ENCODE measurements at places on chromosomes 11 and 22.

DNA sequence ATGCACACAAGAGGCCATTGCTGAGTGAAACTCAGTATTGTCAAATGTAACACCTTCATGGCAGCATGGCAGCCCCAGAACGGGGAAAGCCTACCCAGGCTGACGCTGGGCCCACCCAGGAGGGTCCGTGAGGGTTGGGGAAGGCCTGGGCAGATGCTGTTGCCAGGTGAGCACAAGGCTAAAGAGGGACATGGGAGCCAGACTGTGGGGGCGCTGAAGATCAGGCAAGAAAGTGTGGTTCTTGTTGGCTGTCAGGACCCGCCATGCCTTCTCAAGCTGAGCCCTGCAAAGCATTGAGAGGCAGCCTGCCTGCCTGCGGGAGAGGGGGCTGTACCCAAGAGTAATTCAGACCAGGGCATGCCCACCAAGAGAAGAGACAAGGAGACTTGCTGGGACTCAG lies 85.0 kb upstream of the PITPNB start:
- no peak for DNase-seq

GRCh38 chr11:105333153-105333552 lies 193.6 kb upstream of the CARD18 start:
- DNase-seq, result no peak

GRCh38 chr11:67519726-67520125 lies 3.5 kb downstream of the CABP2 start:
- no peak for DNase-seq

GRCh38 chr11:131658952-131659351 lies 288.5 kb downstream of the NTM start:
- no peak for DNase-seq

DNA sequence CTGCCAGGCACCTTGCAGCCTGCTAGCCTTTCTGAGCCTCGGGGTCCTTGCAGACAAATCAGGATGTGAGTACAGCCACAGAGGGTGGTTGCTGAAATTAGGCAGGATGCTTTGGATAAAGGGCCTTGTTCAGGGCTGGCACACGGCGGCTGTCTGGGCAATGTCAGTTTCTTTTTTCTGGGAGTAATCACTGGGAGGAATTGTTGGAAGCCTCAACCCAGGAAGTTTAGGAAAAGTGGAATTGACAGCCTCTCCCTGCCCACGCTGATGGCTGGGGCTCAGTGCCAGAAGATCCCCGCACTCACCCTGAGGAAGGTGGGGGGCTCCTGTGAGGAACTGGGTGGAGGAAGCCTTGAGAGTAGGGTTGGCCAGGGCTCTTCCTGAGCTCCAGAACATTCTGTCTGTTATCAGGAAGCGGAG lies 37.4 kb downstream of the CD82 start:
- DNase-seq, result no peak

DNA sequence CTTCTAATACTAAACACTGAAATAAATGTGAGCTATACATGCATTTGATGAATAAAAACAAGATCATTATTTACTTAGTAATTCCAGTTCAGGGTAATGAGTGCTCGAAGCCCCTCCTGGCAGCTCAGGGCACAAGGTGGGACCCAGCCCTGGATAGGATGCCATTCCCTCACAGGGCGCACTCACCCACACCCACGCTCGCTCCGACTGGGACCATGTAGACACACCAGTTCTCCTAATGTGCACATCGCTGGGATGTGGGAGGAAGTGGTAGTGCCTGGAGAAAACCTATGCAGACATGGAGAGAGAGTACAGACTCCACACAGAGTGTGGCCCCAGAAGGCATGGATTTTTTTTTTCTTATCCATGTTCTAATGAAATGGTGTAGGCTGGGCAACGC lies 44.5 kb upstream of the RASSF10 start:
- DNase-seq, result no peak

GRCh38 chr11:135019899-135020298 lies 607.9 kb upstream of the B3GAT1 start:
- no peak for DNase-seq

GRCh38 chr11:76655501-76656049 lies 15.0 kb downstream of the LRRC32 start:
- DNase-seq, result no peak

DNA sequence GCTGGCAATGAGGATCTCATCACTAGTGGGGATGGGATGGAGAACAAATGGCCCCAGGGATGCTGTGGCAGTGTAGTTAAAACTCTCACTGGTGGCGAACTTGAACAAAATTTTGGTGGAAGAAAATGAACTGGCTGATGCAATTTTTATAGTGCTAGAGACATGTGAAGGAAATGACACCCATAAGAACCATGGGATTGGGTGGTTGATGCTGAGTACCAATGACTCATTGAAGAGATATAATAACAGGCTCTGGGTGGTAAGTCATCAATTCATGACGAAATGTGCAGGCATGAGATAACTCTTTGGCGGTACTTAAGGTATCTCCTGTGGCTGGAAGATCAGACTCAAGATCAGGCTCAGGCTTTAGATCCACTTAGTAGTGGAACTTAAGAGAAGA lies 172.9 kb upstream of the DDI1 start:
- DNase-seq, result no peak

- no peak for DNase-seq
These were observed 67.5 kb upstream of the AMOTL1 start for GRCh38 chr11:94700622-94701021.

- no peak for DNase-seq
These were observed 4.6 kb upstream of the BCL2L13 start for GRCh38 chr22:17633998-17634323.

DNA sequence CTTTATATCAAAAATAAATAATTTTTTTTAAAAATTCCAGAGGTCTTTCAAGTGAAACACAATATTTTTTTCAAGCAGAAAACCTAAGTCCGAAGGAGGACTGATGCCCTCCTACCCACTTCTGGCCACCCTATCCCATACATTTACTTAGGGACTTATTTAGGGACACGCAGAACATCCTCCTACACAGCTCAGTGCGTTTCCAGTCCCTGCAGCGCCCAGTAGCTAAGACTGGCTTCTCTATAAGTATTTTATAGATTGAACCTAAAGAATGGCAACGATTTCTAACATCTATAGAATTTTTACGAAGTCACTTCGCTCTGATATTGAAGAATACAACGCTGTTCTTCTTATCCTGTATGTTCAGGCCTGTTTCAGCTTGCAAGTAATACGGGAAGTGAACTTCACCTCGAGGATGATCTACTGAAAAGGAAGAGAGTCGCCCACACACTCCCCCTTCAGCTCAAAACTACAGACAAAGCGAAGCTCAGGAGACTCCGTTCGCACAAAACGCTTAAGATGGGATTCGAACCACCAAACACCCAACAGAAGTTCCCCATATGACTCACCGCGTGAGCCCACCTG lies 328 bp downstream of the CHEK2 start:
- no peak for DNase-seq

DNA sequence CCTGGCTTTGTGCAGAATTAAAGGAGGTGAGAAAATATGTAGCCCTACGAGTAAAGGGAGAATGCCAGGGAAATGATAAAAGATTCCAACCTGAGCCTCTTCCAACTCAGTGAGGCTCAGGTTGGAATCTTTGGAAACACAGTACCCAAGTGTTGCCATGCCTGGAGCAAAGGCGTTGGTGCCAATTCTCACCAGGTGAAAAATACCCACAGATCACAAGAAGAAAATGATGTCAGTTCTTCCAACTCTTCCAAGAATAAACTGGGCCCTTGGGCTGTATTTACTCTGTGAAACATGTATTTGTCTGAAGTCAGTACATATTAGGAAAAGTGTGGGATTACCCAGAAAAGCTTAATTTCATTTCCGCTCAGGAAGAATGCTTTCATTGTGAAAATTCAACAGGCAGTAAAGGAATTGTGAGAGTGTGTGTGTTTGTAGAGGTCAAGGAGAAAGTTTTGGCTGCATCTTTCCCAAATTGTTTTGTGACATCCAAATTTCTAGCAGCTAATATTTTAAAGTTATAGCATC lies 235.3 kb upstream of the MPPED2 start:
- no peak for DNase-seq

DNA sequence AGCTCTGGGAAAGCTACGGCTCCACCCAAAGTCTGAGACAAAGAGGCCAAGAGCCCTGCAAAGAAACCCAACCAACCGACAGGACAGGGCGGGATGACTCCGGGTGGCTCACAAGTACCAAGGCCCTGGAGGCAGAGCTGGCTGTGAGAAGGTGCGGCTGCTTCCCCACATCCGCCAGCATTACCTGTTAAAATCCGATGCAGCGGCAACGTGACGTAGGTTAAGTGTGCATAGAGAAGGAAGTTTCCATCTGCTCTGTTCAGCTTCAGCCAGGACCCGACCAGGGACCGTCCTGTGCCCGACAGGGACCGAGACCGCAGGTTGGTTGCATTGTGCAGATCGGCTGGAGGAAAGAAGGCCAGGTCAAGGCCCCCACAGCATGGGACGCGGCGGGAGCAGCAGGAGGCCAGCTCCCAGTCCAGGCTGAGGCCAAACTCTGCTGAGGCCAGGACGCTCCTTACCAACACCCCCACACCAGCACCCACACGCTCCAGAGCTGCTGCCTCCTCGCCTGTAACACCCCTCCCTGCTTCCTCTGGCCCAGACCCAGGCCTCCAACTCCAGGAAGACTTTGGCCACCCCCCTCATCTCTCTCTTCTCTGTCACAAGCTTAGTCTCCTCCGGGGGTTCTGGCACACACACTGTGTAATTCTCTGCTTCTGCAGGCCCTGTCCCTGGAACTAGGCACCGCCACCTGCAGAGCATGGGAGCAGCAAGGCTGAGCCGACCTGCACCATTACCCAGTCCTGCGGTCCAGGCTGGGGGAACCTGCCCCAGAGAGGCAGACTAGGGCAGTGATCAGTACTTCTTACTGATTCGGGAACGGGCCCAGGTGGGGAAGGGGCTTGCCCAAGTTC lies 34.1 kb downstream of the NUP50 start:
- DNase-seq, result no peak

GRCh38 chr11:55714982-55715888 lies 53.2 kb downstream of the OR4C6 start:
- DNase-seq, result no peak

- no peak for DNase-seq
These were observed 465.3 kb downstream of the BRD1 start for GRCh38 chr22:49362211-49362839.

DNA sequence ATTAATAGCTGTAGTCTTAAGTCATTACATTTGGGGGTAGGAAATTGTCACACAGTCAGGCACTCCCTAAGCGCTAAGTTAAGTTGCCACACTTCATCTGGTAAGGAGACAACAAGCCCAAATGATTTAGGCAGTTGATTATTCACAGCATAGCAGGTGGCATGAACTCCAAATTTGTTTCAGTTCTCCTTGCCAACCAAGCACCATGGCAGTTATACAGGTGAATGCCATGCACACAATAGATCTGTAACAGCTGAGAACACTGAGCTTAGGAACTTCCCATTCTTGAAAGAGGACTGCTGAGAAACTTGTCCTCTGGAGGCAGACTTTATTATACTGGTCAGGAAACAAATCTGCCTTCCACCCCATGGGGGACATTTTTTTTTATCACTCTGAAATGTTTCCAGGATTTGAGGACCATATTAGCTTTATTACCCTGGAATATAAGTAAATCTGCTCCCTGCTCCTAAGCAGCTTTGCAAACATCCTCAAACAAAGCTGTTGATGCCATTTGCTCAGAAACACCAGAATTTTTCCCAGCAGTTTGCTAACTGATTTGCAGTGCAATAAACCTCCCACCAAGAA lies 5.1 kb upstream of the INTS4 start:
- DNase-seq, result no peak

GRCh38 chr22:44934454-44934735 lies 75.4 kb downstream of the PHF21B start:
- no peak for DNase-seq

- no peak for DNase-seq
These were observed 19.7 kb upstream of the PHF21B start for GRCh38 chr22:45029501-45029900.

- no peak for DNase-seq
These were observed 14.8 kb downstream of the DUSP8 start for GRCh38 chr11:1557051-1557884.

DNA sequence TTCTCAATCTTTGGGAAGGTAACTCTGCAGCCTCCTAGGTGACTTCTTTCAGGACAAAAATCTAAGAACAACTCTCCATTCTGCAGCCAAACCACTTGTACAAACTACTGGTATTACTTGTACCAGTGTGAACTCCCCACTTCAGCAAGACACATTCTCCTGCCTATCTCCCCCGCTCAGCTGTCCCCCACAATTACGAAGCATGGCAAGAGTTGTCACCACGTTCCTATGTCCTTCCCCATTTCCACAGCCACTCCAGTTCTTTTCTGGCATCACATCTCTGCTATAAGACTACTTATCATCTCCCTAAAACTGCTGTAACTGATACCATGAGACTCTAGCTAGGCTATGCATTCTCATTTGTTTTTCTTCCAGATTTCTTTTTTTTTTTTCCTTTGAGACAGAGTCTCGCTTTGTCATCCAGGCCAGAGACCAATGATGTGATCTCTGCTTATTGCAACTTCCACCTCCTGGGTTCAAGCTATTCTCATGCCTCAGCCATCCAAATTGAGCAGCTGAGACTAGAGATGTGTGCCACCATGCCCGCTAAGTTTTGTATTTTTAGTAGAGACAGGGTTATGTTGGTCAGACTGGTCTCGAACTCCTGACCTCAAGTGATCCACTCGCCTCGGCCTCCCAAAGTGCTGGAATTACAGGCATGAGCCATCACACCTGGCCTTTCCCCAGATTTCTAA lies 71.9 kb upstream of the CDON start:
- DNase-seq, result no peak

GRCh38 chr11:58832056-58832645 lies 12.4 kb downstream of the GLYATL2 start:
- no peak for DNase-seq

- no peak for DNase-seq
These were observed 16.2 kb upstream of the SLC5A4 start for GRCh38 chr22:32271389-32271788.

- no peak for DNase-seq
These were observed 29.2 kb downstream of the DDIAS start for GRCh38 chr11:82930734-82931133.

GRCh38 chr11:16166571-16166970 lies 189.8 kb downstream of the SOX6 start:
- DNase-seq, result no peak

DNA sequence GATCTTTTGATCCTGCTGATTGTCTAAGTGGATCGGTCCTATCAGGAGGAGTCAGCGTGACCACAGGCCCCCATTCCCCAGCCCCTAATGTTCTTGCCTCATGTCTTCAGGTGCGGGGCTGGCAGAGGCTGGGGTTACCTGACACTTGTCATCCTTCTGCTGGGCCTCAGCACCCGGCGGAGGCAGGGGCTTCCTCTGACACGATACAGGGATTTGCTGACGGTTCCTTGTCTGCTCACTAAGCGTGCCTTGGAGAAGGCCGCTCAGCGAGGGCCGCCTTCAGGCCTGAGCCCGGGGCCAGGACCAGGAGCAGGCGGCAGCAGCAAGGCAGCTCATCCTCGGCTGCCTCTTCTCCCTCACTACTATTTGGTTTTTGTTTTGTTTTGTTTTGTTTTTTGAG lies 45.7 kb upstream of the KCNQ1OT1 start:
- no peak for DNase-seq

GRCh38 chr22:43387815-43388214 lies 24.0 kb upstream of the MPPED1 start:
- DNase-seq, result no peak

GRCh38 chr11:111589886-111590499 lies 12.3 kb upstream of the SIK2 start:
- no peak for DNase-seq

- no peak for DNase-seq
These were observed 512 bp upstream of the GRIA4 start for GRCh38 chr11:105609341-105609781.

GRCh38 chr11:20762116-20762844 lies 92.9 kb downstream of the NELL1 start:
- DNase-seq, result no peak

- DNase-seq, result no peak
These were observed 243.6 kb upstream of the SORL1-AS1 start for GRCh38 chr11:121696177-121696871.

Data from kidney capillary endothelial cell (primary cell).